ENCODE measurements at places on chromosomes 1 and 21. TPM values are rescaled to one million over a fixed set of nuclear protein-coding genes. Genes with fewer than 3 reads are reported as not detected.

The RHEX gene
- not detected for total RNA-seq

The PLCH2 gene
- total RNA-seq = under 0.01 TPM

The CAMK1G gene
- total RNA-seq = not detected

The DYNLT5 gene
- 0.27 TPM for total RNA-seq

The SNIP1 gene
- total RNA-seq = 16.8 TPM

The OLIG2 gene
- total RNA-seq = not detected

The PMVK gene
- 9.2 TPM for total RNA-seq

The LSS gene
- total RNA-seq = 68.9 TPM

The RGS16 gene
- not detected for total RNA-seq

The TCHH gene
- total RNA-seq = under 0.01 TPM

The TMEM269 gene
- 0.13 TPM for total RNA-seq

The CFHR5 gene
- not detected for total RNA-seq

The OR10Z1 gene
- total RNA-seq = not detected

The HYI gene
- 74.1 TPM for total RNA-seq

The MROH9 gene
- not detected for total RNA-seq

The SPRR2A gene
- not detected for total RNA-seq

The CHIA gene
- total RNA-seq = not detected

The TMPRSS15 gene
- total RNA-seq = not detected

The EPHA10 gene
- not detected for total RNA-seq

The PDPN gene
- total RNA-seq = not detected

The CFHR4 gene
- not detected for total RNA-seq

The FCMR gene
- not detected for total RNA-seq

The SLAMF9 gene
- total RNA-seq = not detected

The TESK2 gene
- 2.2 TPM for total RNA-seq

The HPCAL4 gene
- total RNA-seq = not detected

The EXTL2 gene
- total RNA-seq = 39.5 TPM

The RNU1-4 gene
- under 0.01 TPM for total RNA-seq

The CSF1 gene
- total RNA-seq = 11.4 TPM

The RCC2 gene
- 113 TPM for total RNA-seq

The GPR3 gene
- total RNA-seq = 2.1 TPM

The SYT2 gene
- total RNA-seq = not detected

The OR2L5 gene
- total RNA-seq = not detected

The DHCR24 gene
- 244 TPM for total RNA-seq

The TRIM45 gene
- total RNA-seq = 1.4 TPM

The NENF gene
- 10.0 TPM for total RNA-seq

The SRGAP2B gene
- 120 TPM for total RNA-seq

The FCAMR gene
- total RNA-seq = not detected

The PLEKHA6 gene
- 9.3 TPM for total RNA-seq

The NIBAN1 gene
- total RNA-seq = 12.2 TPM

The SPRR2F gene
- not detected for total RNA-seq

The PSRC1 gene
- 16.2 TPM for total RNA-seq

The TCEA3 gene
- total RNA-seq = 0.53 TPM
